ENCODE measurements at places on chromosomes 2 and 18. TPM values are rescaled to one million over a fixed set of nuclear protein-coding genes. Genes with fewer than 3 reads are reported as not detected.
A peak's percentile ranks its signal among the peaks of the same experiment; 100 is the strongest.

DNA sequence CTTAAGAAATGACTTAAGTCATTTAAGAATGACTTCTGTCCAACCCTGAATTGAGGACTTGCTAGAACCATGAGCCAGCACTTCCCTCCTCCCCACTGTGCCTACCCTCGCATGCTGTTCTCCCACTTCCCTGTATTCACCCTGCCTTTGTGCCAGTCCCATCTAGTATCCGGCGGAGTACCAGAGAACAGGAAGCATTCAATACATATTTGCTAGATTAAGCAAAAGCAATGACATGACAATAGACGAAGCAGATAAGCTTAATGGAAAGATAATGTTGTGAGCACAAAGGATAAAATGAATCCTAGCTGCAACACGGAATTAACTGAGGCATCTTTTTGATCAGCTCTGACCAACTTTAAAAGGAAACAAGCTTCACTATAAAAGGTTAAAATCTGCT is 328.5 kb downstream of the TDRD15 start:
- DNase-seq = no peak

Gene B3GNT7
- 330 TPM for total RNA-seq

- no peak for DNase-seq
Measured at GRCh38 chr2:31710121-31710520, 129.4 kb upstream of the SRD5A2 start.

DNA sequence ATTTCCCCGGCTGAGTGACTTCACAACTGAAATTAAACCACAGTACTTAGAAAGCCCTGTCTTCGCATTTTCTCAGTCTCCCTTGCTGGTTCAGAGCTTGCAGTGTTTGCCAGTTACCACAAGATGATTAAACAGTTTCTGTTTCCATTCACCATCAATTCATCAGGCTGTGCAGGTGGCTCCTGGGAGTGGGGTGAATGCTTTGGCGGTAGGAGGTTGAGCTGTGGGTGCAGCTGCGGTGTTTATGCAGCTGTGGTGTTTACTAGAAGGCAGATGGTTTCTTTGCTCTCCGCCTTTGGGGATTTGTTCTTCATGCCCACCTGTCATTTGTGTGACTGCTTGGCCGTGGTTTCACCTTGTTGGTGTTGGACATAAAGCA is 16.1 kb downstream of the ACOXL start:
- peak; percentile 25 for DNase-seq

Gene DCDC2C
- total RNA-seq = 0.35 TPM

Gene SRBD1
- 20.9 TPM for total RNA-seq

Gene STPG4
- total RNA-seq = 0.46 TPM

- DNase-seq = no peak
Measured at GRCh38 chr2:112706170-112706664, 14.6 kb upstream of the NT5DC4 start.

DNA sequence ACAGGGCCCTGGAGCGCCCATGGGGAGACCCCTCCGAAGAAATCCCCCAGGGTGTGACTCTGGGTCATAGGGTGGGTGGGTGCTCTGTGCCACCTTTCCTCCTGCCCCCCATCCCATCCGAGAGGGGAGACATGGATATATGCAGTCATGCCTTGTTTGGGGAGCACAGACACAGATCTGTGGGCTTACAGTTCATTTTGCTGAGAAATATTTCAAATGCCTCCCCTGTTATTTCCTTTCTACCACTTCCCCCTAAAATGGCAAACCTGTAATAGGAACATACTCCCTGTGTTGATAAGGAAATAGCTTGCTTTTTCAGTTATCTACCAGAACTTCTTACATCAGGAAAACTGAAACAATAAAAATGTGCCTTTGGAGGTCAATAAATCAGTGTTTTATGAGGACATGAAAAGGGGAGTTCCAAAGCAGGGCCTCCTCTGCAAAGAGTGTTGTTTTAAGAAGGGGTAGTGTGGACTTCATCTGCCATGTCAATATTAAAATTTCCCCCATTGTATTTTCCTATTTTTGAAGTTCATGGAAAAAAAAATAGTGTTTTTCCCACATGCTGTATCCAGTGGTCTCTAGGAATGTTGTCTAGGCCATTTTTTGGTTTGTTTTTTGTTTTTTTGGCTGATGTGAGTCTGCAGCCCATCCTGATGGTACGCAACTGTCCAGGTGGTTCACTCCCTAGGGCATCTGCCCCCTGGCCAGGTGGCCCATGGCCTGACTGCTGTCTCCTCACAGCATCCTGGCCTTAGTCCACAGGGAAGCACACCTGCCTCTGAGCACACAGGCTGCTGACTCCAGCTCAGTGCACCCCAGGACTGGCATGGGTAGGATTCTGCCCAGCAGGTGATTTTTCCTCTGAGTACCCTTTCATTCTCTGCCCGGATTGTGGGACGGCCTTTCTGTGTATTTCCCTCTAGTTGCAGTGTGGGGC is 3.7 kb downstream of the TNFRSF11A start:
- DNase-seq = no peak

Gene BZW1
- total RNA-seq = 137 TPM

DNA sequence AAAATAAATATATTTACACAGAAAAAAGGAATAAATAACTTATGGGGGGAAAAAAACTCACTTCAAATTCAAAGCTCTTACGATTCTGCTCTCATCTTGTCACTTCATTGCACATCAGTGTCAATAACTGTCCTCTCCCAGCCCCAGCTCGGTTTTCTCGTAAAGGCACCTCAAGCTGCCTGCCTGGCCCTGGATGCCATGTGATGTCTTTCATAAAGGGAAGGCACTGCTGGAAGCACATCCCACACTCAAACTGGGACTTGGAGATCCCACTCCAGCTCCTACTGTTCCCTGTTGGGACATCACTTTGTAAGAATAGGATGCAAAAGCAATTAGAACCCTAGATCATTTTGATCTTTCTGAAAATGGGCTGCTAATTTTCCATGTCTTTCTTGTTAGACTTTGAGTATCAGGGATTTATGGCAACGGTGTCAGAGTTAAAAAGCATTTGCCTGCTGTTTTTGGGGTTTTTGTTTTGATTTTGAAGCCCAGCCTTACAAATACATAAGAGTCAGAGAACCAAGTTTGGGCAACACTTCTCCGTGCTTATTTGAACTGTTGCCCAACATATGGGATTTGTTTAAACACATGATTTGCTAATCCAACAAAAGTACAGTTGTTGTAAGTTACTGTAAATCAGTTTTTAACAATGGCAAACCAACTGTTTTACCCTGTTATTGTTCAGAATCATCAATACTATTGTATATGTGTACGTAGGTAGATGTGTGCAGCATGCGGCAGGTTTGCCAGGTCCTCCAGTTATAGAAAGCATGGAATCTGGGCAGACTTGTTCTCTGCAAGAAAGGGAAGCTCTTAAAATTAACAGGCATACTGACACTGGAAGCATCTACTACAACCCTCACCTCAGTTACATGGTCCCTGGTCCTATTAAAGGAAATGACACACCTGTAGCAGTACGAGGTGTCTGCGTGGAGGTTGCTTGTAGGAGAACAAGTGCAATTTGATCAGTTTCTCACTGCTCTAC is 20.6 kb downstream of the SERTAD2 start:
- DNase-seq = no peak

Measured in mucosa of descending colon (tissue), 3 donors.